ENCODE measurements at places on chromosomes 7 and 10.
A peak's percentile ranks its signal among the peaks of the same experiment; 100 is the strongest.

- DNase-seq = no peak
Measured at GRCh38 chr7:24970676-24971075, 9.3 kb downstream of the OSBPL3 start.

- DNase-seq = no peak
Measured at GRCh38 chr7:276230-276835, 13.6 kb upstream of the FOXL3 start.

GRCh38 chr10:59894114-59894513, 12.2 kb downstream of the CCDC6 start:
- peak; percentile 39 for DNase-seq

DNA sequence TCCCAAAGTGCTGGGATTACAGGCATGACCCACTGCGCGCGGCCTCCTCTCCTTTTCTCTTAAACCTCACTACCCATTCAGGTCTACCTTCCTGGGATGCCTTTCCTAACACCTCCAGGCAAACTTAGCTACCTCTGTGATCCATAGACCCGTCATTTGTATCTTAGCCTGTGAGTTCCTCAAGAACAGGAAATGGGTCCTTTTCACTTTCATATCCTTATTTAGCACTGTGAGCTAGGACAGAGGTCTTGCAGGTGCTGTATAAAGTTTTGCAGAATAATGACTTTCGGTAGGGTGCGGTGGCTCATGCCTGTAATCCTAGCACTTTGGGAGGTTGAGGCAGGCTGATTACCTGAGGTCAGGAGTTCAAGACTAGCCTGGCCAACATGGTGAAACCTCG, 215.7 kb downstream of the RELN start:
- DNase-seq = no peak

DNA sequence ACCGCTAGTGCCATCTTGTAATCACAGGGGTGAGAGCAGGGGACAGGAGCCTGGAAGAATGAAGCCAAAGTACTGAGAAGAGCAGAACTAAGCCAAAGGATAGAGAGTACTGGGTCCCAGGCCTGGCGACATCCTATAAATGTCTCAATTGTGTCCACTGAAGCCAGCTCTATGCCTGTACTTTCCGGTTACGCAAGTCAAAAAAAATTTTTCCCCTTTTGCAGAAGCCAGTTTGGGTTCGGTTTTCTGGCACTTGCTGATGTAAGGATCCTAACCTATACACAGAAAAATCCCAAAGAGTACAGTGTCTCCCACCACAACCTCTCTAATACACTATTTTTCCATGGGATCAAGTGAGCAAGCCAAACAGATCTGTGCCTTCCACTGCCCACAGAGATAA, 61.1 kb downstream of the PLXNA4 start:
- no peak for DNase-seq
